ENCODE measurements at places on chromosomes 7 and 10.

- DNase-seq, result no peak
Observed at GRCh38 chr7:20158684-20159083, 58.5 kb downstream of the MACC1 start.

GRCh38 chr10:129319934-129320333, 147.1 kb upstream of the MGMT start:
- DNase-seq, result no peak

DNA sequence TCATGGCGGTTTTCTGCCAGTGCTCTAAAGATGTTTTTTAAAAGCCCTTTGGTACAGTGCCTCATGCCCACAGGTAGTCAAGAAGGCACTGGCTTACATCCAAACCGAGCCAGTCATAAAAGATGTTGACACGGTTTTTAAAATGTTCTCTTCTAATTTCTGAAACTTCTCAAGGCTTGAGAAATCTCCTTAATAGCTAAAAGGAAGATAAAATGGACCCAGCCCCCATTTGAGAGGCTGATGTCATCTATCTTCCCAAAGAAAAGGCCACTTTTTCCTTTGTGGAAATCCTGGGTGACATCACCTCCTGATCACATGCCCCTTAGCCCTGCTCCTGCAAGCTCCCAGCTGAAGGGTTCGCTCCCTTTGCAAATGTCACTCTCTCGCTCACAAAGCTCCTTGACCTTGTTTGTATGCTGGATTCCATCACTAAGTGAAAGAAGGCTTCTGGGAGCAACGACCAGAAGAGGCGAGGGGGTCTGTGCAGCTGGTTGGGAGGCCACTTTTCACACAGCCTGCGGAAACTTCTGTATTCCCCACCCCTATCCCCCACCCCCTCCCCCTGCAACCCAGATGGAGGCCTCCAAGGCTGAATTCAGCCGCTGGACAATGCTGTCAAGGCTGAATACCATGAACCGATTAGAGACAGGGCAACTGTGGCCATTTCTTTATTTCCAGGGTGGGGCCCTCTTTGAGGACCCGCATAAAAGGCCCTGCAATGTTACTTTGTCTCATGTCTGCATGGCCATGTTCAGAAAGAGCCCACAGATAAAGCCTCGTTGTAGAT, 122.8 kb downstream of the CUBN start:
- no peak for DNase-seq

DNA sequence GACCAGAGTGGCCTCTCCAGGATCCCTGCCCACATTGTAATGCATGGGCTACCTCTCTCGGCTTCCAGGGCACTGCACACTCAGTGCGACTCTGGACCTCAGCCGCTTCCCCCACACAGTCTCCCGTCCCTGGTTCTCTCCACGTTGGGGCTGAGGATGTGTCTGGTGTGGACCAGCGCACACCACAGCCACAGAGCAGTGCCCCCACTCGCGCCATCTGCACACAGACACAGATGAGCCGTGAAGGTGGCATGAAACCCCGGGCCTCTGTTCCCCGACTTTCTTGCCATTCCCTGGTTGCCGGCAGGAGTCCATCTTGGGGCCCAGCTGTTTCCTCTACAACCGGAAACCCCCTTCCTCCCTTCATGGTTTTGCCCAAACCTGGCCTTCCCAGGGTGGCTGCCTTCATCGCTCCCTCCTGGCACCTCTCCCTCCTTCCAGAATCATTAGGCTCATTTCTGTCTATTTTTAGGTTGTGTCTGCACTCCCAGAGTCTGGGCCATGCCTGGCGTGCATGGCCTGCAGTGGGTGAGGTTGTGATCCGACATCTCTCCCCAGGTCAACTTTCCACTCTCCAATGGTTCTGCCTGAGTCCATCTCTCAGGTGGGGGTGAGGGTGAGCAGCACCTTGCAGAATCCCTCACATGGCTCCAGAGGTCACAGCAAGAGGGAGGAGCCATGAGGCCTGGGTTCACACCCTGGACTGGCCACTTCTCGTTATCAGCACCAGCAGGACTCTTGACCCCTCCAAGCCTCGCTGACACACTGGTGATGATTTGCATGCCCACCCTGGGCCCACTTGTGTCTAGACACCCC, 10.1 kb downstream of the RASGEF1A start:
- DNase-seq, result no peak

DNA sequence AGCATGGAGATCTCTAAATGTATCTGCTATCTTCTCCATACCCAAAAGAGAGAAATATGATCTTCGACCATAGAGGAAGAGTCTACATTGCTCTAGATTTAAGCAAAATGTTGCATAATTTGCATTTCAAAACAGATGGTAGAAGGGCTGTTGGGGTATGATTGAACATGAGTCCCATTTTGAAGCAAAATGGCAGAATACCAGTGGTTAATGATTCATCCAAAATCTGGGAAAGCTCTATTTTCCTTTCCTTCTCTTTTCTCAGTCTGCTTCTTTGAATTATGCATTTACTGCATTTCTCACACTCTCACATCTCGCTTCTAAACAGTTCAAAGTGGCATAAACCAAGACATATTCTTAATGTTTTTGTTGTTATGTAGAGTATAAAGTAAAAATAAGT, 178.5 kb downstream of the MACC1 start:
- DNase-seq, result no peak

DNA sequence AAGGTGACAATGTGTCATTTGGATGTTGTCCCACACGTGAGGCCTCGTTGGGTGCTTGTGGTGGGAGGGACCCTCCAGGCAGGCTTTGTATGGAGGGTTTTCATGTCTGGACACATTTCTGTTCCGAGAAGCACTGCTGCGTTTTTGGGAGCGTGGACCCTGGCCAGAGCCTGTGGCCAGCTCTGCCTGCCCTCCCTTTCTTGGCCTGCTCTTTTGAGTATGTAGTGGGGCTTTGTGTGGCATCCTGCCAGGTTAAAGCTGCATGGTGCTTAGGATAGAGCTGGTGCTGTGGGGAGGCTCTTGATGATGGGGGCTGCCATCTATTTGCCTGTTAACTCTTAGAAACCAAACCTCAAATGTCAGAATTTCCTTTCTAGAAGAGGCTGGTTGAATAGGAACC, 45.7 kb downstream of the GLRX3 start:
- DNase-seq, result no peak

DNA sequence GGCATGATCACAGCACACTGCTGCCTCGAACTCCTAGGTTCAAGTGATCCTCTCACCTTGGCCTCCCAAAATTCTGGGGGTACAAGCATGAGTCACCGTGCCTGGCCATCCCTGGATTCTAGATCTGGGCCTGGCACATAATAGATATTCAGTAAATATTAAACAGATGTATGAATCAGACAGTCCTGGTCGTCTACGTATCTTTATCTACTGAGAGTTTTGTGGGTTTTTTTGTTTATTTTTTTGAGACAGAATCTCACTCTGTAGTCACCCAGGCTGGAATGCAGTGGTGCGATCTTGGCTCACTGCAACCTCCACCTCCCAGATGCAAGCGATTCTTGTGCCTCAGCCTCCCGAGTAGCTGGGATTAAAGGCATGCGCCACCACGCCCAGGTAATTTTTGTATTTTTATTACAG, 24.3 kb upstream of the ITGB1 start:
- DNase-seq, result no peak

DNA sequence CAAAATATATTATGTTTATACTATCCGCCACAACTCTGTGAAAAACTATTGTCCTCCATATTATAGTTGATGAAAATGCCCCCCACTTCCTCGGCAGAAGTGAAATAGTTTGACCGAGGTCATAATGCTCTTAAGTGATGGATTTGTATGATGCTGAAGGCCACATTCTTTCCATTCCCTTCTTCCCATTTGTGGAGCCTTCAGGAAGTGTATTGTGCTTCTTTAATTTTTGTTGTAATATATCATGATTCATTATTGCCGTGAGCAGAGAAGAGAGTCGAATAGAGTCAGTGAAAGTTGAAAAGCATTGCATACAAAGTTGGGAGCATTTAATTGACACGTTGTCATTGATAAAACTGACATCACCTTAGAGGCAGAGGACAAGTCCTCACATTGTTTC, 460.3 kb downstream of the SUGCT start:
- DNase-seq, result no peak

DNA sequence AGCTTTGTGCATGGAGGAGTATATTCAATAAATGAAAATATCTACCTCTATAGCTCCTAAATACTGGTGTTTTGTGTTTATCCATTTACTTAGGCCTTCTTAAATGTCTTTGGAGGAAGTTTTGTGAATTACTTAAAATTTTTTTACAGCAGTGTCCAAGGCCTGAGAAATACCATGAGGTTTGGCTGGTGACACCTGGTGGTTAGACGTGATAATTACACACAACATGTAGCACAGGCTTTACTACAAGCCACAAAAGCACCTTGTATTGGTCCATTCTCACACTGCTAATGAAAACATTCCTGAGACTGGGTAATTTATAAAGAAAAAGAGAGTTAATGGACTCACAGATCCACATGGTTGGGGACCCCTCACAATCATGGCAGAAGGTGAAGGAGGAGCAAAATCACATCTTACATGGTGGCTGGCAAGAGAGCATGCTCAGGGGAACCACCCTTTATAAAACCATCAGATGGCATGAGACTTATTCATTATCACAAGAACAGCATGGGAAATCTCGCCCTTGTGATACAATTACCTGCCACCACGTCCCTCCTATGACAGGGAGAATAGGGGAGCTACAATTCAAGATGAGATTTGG, 20.6 kb downstream of the HYAL4 start:
- peak; percentile 59 for DNase-seq

DNA sequence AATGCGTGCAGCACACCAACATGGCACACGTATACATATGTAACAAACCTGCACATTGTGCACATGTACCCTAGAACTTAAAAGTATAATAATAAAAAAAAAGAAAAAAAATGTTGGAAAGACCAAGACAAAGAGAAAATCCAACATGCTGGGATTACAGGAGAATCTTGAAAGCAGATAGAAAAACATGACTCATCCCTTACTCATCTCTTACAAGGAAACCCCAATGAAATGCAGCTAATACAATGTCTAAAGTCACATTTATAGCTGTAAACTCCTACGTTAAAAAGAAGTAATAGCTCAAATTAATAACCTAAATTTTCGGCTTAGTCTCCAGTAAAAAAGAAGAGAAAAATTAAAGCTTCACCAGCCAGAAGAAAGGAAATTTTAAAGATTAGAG, 47.5 kb upstream of the DGKB start:
- no peak for DNase-seq

DNA sequence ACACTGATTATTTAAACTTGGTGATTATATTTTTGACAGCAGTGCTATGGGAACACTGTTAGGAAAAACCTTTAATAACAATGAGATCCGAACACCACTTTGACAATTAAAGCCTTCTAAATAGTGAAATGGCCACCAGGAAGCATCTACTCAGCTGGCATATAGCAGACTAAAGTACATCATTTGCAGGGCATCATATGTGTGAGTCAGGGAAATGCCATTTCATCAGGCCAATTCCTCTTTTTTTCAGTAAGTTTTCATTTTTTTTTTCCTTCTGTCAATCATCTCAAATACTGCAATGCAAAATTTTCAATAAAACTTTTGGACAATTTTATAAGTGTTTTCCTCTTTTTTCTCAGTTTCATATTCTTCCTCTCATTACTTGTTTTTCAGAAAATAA, 521.4 kb upstream of the SEMA3D start:
- DNase-seq, result no peak

DNA sequence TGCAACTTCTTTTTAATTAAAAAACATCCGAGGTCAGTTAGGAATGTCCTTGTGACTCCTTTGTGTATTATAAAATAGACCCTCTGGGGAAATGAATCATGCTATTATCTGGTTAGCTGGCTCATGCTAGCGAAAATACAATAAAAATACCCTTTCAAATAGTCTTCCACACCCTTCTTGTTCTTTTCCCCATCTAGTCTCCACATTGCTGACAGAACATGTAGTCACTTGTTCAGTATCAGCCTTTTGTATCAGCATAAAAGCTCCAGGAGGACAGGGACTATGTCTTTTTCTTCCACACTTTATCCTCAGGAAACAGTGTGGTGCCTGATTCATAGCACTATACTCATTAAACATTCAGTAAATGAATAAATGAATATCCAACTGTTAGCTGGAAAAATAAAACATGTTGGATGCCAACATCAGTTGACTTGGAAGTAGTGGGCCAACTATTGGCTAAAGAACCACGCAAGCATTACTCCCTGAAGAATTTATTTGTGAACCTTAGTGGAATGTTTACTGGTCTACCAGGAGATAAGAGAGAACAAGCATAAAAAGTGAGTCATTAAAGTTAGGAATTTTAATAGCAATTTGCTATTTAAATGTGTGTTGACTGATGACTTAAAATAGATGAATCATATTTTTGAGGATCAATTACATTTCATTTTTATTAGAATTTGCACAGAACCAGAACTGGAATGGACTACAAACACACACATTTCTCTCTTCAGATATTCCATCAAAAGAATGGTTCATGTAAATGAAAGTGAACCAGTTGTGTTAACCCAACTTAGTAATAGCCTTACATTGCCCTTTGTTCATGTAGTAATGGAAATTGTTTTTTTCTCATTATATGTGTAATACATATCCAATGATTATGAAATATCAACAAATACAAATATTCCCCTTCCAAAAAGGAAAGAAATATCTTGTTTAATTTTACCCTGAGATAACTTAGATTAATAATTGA, 129.6 kb downstream of the DKK1 start:
- peak; percentile 86 for DNase-seq

GRCh38 chr7:136179851-136180721, 202.9 kb upstream of the MTPN start:
- DNase-seq, result no peak

- DNase-seq, result no peak
Observed at GRCh38 chr7:101614939-101615302, 14.2 kb downstream of the MYL10 start.

GRCh38 chr7:153286763-153287162, 527.2 kb downstream of the ACTR3B start:
- DNase-seq, result no peak

DNA sequence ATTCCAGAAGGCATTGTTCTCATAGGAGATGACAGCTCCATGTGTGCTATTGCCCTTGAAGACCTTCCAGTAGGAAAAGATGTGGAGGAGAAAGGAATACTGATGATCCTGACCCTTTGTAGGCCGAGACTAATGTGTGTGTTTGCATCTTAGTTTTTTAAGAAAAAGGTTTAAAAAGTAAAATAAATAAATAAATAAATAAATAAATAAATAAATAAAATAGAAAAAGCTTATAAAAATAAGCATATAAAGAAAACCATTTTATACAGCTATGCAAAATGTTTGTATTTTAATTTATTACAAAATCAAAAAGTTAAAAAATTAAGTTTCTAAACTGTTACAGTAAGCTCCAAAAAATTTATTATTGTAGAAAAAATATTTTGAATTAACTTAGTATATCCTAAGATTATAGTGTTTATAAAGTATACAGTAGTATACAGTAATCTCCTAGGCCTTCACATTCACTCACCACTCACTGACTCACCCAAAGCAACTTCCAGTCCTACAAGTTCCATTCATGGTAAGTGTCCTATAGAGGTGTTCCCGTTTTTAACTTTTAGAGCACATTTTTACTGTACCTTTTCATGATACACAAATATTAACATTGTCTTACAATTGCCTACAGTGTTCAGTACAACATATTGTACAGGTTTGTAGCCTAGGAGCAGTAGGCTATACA, 435.2 kb upstream of the SEMA3A start:
- no peak for DNase-seq

DNA sequence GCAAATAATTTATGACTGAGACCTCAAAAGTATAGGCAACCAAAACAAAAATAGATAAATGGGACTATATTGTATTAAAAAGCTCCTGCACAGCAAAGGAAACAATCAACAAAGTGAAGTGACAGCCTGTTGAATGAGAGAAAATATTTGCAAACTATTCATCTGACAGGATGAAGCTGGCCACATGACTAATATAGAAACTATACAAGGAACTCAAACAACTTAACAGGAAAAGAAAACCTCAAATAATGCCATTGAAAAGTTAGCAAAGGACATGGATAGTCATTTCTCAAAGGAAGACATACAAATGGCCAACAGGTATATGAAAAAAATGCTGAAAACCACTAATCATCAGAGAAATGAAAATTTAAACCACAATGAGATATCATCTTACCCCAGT, 245.1 kb downstream of the STK31 start:
- DNase-seq, result no peak

Data from Panc1 (cell line).